ENCODE measurements at places on chromosomes 12 and 14. TPM values are rescaled to one million over a fixed set of nuclear protein-coding genes. Genes with fewer than 3 reads are reported as not detected.

SERPINA10 gene
- total RNA-seq = not detected

- DNase-seq = peak; percentile 76
These were observed 325.8 kb upstream of the DIO3 start for GRCh38 chr14:101235335-101236103.

GRCh38 chr14:73269729-73270531 is 32.6 kb downstream of the PAPLN start:
- no peak for DNase-seq

- no peak for DNase-seq
These were observed 14.3 kb downstream of the CHGA start for GRCh38 chr14:92937051-92937937.

- no peak for DNase-seq
These were observed 286.0 kb downstream of the ZFP36L1 start for GRCh38 chr14:68506645-68507419.

DNA sequence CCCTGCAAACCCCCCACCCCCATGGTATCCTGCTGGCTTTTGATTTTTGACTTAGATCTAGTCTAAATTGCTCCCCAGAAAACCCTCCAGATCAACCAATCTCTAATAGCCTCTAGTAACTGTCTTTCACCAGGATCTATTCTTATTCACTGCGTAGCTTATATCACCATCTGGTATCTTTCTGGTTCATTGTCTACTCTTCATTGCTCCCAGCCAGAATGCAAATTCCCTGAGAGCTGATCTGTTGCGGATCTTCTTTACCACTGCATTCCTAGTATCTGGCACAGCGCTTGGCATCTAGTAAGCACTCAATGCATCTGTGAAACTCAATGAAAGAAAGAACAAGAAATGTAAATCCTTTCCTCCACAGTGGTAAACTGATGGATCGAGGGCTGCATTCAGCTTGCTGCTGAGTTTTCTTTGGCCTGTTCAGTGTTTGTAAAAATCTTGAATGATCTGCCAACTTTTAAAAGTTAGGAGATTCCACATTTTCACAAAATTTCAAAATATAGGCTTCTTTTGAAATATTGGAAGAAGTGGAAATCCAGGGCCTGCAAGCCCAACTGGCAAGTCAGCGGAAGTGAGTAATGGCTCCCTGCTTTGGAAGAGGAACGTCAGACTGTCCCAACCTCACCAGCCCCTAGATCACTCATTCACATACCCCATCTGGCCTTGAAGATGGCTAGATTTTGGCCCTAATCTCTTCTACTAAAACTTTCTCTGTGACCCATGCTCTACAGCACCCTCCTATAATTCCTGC is 274.2 kb downstream of the SSPN start:
- no peak for DNase-seq

REP15 gene
- 3.6 TPM for total RNA-seq
